NCI-H510A (cell line): ENCODE measurements at places on chromosomes 4 and X.

DNA sequence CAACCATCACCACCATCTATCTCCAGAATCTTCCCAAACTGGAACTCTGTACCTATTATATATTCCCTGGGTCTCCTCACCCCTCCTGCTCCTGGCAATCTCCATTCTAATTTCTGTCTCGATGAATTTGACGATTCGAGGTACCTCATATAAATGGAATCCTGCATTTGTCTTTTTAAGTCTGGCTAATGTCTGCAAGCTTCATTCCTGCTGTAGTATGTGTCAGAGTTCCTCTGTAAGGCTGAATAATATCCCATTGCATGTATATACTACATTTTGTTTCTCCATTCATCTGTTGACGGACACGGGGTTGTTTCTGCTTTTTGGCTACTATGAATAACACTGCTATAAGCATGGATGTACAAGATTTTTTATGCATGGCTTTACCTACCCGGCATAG is 19.5 kb downstream of the PRKG2 start:
- DNase-seq: no peak

- DNase-seq: no peak
Measured at GRCh38 chrX:97936296-97936695, 1052.6 kb downstream of the RPA4 start.

DNA sequence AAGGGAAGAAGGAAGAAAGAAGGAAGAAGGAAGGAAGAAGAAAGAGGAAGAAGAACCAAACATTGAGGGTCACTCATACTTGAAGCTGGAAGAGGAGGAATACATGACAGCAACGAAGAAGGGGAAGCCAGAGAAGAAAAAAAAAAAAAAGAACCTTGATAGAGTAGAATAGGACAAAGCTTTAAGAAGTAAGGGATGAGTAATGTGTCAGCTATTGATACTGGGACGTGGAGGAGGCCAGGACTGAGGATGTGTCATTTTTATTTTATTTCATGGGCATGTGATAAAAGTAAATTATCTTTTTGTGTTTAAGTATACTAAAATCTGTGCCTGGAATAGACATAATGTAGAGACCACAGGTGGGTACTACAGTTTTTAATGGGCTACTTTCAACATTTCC is 6.4 kb downstream of the EDA2R start:
- no peak for DNase-seq

DNA sequence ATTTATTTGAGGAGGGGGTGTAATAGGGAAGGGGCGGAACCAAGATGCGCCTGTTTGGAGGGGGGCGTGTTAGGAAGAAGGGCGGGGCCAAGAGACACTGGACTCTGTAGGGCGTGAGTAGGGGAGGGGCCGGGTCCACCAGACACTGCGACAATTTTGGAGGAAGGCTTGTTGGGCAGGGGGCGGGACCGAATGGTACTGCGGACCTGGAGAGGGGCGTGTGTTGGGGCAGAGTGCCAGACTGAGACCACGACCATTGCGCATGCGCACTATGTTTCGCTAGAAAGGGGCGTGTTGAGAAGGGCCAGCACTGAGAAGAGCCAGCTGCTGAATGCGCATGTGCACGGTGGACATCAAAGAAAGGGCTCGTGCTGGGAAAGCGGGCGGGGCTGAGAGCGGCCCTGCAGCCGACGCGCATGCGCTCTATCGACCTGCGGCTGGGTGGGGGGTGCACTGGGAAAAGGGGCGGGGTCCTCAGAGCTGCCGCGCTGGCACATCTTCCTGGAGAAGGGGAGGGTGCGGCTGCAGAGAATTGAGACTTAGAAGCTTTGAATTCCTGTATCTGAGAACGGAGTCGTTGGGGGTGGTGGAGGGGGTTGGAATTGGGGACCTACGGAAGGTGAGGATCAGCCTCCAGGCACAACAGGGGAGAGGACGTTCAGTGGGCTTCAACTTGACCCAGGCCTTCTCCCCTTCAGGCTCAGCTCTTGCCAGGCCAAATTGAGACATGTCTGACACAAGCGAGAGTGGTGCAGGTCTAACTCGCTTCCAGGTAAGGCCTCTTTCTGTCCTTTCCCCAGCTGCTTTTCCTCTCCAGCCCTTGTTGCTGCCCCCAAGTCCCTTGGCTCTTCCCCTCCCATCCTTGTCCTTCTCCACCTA is 1.3 kb downstream of the MAGED2 start:
- peak; percentile 84 for DNase-seq

GRCh38 chr4:116070283-116070682 is 956.9 kb upstream of the NDST4 start:
- no peak for DNase-seq
